ENCODE measurements at places on chromosomes 1 and 21.

DNA sequence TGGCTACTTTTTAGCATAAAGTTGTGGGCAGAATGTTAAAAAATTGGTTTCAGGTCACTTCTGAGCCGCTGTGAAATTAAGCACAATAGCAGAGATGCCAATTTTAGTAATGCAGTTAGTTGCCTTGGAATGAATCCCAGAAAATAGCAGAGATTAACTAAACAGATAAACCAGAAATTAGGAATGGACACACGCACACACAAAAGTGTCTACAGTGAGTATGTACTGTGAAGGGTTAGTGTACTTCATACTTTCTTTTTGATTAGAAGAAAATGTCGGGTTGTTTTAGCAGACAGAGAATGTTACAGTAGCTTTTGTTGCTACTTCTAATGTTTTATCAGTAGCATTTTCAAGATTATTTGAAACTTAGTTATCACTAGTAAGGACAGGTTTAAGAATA lies 106.7 kb downstream of the LEPR start:
- no peak for DNase-seq

DNA sequence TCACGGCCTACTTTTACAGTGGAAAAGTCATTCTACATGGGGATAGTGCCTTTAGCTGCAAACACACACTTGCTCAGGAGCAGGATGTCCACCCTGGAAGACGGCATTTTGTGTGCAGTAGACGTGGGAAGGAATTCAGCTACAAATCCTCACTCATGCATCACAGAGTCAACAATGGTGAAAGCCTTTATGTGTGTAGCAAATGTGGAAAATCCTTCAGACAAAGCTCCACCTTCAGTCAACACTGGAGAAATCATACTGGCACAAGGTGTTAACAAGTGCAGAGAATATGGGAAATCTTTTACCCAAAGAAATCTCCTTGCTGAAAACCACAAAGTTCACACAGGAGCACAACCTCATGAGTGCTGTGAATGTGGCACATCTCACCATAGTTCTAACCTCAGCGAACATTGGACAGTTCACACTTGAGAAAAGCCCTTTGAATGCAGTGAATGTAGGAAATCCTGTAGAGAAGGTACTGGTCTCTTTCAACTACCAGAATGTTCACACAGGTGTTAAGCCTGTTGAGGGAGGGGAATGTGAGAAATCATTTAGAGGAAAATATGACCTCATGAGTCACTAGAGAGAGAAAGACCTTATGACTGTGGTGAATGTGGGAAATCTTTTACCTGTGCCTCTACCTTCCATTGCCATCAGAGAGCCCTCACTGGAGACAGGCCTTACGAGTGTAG lies 101.8 kb downstream of the PTGS2 start:
- no peak for DNase-seq

DNA sequence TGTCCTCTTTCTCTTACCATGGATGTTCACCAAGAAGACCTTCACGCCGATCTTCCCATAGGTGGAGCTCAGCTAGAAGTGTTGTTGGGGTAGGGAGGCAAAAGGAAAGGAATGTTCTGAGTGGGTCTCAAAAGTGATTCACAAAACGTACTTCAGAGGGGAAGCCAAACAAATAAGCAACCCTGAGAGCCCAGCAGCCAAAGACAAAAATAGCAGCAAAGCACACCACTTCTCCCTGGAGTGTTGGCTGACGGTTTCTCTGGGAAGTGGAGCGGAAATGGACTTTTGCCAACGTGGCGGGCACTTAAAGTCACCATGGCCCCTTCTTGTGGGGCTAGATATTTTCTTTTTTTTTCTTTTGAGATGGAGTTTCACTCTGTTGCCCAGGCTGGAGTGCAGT lies 23.1 kb downstream of the SLC26A9 start:
- DNase-seq = peak; percentile 67

DNA sequence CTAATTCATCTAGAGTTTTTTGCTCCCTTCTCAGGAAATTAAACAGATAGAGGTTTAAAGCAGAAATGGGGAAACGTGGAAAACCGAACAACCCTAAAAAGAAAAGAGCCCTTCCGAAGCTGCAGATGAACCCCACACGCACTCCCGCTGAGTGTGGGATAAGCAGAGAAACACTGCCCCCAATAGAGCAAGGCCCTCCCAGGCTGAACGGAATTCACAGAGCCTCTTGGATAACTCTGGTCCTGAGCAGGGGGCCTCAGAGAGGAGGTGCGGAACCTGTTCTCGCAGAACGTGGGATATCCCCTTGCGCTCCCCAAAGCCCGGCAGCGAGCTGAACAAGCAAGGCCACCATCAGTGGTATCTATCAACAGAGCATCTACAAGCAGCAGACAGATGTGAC lies 44.9 kb downstream of the SSBP3 start:
- peak; percentile 58 for DNase-seq

DNA sequence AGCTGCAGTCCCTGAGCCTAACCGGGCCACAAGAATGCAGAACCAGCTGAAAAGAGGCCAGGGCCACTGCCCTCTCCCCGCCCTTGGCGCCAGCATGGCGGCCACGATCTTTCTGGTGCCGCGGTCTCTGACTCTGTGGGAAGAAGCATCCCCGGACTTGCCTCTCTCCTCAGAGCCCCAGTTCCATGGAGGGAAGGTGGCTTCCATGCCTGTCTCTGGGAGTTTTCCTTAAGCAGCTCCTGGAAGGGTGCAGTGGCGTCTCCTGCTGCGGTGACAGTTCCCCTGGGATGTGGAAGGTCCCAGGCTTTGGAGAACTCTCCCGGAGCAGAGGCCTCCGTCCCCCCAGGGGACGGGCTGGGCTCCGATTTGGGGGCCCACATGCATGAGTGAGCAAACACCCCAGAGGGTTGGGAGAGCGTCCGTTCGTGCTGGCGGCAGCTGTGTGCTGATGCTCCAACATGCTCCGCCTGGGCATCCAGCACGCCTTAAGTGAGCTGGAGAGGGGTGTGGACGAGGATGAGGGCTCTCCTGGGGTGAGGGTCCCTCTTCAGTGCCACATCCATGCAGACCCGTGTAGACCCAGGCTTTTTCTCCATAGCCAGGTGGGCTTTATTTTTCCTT lies 109.8 kb upstream of the COL6A1 start:
- DNase-seq = no peak

DNA sequence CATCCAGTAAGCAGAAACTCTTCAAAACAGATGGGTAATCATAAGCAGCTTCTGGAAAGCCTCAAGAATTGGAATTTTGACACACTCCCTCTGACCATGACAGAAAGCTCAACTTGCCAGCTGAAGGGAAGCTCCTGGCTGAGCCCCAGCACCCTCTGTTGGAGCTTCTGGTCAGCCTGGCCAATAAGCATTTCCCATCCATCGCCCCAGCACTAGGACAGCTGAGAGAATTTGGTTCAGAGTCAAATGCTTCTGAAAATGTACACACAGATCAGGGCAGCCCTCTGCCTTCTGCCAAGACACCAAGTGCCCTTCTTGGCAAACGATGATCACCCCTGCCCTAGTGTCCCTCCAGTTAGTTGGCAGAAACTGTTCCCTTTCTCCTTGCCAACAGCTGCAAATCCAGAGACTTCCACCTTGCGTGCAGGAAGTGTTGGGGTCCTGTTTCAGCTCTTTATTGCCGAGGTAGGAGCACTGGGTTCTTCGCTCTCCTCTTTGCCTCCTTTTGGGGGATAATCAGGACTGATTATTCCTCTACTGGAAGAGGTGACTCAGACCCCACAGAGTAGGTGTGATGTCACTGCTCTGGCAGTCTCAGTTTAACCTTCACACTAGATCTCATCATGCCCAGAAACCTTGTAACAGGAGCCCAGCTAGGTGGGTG lies 11.9 kb downstream of the PIGV start:
- DNase-seq = peak; percentile 80

All from Ammon's horn (tissue), 1 donor.